ENCODE measurements at places on chromosomes 2 and 18. TPM values are rescaled to one million over a fixed set of nuclear protein-coding genes. Genes with fewer than 3 reads are reported as not detected.

Gene RTKN
- total RNA-seq: 18.1 TPM

Gene IL36B
- not detected for total RNA-seq

Gene IFIH1
- 3.2 TPM for total RNA-seq

Gene CD8B2
- not detected for total RNA-seq

Gene GTF2A1L
- 0.69 TPM for total RNA-seq

Gene ZSCAN30
- total RNA-seq: 12.2 TPM

Gene ZEB2
- 38.0 TPM for total RNA-seq

Gene SERPINB13
- not detected for total RNA-seq

Gene NOL4
- not detected for total RNA-seq

Gene GBX2
- total RNA-seq: not detected

Gene MAPRE3
- 5.4 TPM for total RNA-seq

Gene NAT8
- total RNA-seq: not detected

Gene EMILIN1
- total RNA-seq: 257 TPM

Data from bronchial smooth muscle cell (primary cell).